Stimulated activated CD4-positive, alpha-beta T cell treated with anti-CD3 and anti-CD28 coated beads, Interleukin-4, amount 100 ng/mL, for 1 hour (primary cell): ENCODE measurements at places on chromosomes 7 and 10.

GRCh38 chr10:47402641-47403301, 18.7 kb upstream of the ZNF488 start:
- no peak for DNase-seq

- no peak for DNase-seq
Measured at GRCh38 chr7:64558323-64558705, 4.6 kb downstream of the ZNF680 start.

GRCh38 chr7:106358103-106358663, 73.4 kb upstream of the NAMPT start:
- DNase-seq = no peak

DNA sequence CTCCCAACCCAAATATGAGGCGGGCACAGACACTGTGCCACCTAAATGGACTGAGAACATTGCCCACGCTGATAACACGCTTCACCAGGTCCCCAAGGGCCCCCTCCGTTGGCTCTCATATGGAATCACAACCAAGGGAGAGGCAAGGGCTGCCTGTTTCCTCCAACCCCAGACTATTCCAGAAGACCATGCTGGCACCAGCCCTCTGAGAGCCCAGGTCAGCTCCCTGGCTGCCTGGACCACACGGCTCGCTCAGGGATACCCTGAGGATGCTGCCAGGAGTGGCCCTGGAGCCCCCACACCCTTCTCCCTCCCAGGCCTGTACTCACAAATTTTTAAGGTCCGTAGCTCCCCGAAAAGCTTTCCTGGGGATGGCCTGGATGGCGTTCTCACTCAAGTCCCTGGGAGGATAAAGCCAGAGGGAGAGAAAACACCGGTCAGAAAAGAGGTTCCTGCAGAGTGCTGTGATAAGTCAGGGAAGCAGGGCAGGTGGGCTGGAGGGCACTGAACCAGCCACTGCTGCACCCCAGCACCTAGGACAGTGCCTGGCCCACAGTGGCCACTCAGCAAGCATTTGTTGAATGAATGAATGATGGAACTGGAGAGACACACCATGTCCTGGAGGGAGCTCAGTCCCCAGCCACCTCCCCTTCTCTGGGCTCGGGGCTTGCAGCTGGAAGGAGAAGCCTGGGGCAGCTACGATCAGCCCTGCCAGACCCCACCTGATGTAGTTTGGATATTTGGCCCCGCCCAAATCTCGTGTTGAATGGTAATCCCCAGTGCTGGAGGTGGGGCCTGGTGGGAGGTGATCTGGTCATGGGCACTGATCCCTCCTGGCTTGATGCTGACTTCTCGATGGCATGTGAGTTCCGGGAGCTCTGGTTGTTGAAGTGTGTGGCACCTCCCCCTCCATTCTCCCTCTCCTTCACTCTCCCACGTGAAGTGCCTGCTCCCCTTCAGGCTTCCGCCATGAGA, 119.8 kb downstream of the SLIT1 start:
- DNase-seq = no peak

- no peak for DNase-seq
Measured at GRCh38 chr7:25173184-25173583, 48.1 kb upstream of the CYCS start.

- peak; percentile 48 for DNase-seq
Measured at GRCh38 chr7:4683884-4684565, 1.9 kb downstream of the FOXK1 start.

DNA sequence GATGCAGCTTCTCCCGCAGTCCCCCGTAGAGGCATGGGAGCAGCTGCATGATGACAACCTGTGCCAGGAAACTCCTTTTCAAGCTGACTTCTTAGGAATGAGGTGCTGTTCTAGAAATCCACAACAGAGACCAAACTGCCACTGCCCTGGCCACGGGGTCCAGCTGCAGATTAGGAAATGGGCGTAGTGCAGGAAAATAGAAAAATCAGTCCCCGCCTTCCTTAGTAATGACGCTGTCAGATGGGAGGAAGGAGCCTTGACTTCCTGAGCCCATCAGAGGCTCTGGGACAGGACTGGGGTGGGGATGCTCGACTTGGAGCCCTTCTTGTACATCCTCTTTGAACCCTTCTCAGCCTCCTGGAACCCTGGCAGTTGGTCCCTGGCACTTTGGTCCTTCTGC, 227.8 kb upstream of the GRB10 start:
- DNase-seq = no peak
